ENCODE measurements at places on chromosomes 6 and 20.

DNA sequence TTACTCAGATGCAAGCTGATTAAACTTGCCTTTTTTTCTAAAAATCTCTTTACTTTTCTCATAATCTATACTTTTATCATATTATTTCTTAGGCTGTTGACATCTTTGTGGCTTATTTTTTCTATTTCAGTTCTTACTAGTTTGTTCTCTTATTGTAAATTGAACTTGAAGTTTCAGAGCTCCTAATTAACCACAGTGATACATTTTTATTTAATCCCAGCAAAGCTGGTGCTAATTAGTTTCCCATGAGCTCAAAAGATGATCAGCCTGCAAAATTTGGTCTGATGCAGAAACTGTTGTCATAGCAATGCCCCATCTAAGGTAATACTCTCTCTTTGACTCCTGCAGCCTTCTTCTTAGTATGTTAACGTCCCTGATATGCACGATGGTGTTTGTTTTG, 170.3 kb downstream of the FUT9 start:
- no peak for DNase-seq

- peak; percentile 2 for DNase-seq
Measured at GRCh38 chr6:105136431-105137350, 43.1 kb downstream of the POPDC3 start.

DNA sequence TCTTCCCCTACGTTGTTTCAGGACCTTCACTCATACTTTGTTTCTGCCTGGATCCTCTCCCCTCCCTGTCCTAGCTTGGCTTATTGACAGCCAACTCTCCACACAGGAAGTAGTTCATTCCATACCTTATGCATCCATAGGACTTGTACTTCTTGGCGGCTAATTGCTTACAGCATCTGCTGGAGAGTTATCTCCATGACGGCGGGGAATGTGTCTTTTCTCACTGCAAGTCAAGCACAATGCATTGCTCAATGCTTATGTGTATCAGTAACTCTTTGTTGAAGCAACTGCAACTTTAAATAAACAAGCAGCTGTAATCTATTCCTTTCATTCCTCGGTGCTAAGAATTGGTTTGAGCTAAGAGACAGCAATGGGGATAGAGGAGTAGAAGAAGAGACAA, 551.3 kb upstream of the EPHA7 start:
- no peak for DNase-seq

GRCh38 chr6:72420409-72420808, 201.5 kb upstream of the KCNQ5 start:
- DNase-seq = no peak

DNA sequence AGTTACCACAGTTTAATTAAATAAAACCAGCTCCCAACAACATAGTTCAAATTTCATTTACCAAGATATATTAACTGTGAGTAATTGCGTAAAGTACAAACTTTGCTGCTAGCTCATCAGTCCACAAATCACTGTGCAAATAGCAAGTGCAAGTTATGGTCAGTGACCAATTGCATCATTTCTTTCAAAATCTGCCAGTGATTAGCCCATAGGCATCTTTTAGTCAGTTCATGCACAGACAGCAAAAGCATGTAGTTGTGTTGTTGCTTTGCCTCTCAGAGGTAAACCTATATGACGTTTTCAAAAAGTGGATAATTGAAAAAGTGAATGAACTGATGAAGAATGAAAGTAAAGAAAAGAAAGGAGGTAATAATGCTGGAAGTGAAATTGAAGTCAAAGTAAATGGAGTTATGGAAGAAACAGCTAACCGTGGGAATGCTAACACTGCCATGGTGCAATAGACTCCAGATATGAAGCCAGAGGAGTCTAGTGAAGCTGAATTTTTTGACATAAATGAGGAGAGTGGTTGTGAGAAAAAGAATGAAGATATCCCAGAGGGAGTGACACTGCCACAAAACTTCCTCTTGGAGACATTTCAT, 36.5 kb downstream of the ENPP1 start:
- no peak for DNase-seq

DNA sequence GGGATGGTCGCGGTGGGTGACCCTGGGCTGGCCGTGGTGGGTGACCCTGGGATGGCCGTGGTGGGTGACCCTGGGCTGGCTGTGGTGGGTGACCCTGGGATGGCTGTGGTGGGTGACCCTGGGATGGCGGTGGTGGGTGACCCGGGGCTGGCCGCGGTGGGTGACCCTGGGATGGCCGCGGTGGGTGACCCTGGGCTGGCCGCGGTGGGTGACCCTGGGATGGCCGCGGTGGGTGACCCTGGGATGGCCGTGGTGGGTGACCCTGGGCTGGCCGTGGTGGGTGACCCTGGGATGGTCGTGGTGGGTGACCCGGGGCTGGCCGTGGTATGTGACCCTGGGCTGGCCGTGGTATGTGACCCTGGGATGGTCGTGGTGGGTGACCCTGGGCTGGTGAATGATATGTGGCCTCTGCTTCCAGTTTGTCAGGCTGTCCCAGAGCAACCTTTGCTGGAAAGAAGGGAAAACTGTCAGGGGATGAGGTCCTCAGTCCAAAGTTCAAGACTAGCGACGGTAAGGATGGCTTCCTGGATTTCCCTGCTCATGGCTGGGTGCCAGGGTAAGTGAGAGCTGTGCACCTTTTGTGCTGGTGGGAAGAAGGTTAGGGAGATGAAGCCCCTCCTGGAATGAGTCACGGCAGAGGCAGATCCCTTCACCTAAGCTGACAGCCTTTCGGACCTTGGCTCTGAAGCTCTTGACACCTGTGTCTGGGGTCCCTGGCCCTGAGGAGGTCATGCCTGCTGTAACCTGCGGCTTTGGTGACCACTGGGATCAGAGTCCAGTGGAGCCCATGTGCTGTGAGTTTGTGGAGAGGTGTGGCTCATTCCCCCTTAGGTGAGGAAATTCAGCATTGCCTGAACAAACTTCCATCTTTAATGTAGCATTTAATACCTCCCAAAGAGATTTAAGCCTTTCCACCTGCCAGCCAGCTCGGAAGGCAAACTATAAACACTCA, 19.1 kb upstream of the PCMTD2 start:
- DNase-seq = no peak

DNA sequence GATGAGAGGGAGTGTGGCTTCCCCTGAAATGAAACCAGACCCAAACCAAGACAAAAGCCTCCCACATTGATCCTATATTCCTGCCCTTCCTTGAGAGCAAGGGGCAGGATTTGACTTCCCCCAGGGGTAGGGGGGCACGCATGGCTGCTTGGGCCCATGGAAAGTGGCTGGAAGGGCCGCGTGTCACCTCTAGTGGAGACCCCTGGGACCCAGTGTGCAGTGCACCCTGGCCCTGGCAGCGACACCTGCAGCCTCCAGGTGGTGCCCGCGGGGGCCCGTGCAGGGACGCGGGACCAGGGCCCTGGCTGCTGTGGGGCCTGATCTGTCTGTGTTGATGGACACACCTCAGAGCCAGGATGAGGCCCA, 18.0 kb upstream of the SLCO4A1 start:
- DNase-seq = no peak

- DNase-seq = no peak
Measured at GRCh38 chr20:625360-625932, 15.3 kb upstream of the TCF15 start.

GRCh38 chr6:148383658-148384368, 41.2 kb downstream of the SASH1 start:
- no peak for DNase-seq

GRCh38 chr20:53918949-53919361, 151.4 kb downstream of the BCAS1 start:
- no peak for DNase-seq

- no peak for DNase-seq
Measured at GRCh38 chr6:11639376-11640235, 102.1 kb downstream of the TMEM170B start.

- no peak for DNase-seq
Measured at GRCh38 chr6:113631666-113632065, 225.5 kb upstream of the MARCKS start.

DNA sequence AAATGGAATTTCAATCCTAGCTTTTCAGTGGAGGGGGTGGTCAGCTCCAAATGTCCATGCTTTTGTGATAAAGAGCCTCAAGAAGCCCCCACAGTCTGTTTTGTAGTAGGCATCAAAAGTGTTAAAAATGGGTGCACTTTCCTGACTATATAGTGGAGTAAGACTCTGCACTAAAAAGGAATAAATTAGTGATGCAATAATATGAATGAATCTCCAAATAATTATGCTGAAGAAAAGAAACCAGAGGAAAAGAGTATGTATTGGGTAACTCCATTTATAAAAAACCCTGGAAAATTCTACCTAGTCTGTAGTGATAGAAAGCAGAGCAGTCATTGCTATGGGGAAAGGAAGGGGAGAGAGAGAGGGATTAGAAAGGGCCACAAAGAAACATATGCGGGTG, 310.4 kb upstream of the SUPT3H start:
- DNase-seq = no peak

- DNase-seq = no peak
Measured at GRCh38 chr6:147135211-147135681, 69.0 kb upstream of the STXBP5 start.

DNA sequence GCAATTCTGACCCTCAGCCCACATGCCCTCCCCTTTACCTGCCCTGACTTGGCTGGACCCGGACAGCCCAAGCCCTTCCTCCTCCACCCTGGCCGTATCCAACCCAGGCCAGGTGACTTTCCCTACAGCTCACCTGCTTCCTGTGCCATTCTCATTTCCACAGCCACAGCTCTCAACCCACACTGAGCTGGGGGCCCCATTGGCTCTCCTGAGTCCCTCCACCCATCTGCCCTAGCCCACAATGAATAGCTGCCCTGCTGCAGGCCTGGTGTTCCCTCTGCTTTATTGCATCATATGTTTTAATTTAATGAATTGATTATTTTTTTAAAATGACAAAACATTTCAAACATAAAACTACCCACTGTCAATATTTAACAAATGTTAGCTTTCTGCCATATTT, 118.5 kb upstream of the BACH2 start:
- no peak for DNase-seq

DNA sequence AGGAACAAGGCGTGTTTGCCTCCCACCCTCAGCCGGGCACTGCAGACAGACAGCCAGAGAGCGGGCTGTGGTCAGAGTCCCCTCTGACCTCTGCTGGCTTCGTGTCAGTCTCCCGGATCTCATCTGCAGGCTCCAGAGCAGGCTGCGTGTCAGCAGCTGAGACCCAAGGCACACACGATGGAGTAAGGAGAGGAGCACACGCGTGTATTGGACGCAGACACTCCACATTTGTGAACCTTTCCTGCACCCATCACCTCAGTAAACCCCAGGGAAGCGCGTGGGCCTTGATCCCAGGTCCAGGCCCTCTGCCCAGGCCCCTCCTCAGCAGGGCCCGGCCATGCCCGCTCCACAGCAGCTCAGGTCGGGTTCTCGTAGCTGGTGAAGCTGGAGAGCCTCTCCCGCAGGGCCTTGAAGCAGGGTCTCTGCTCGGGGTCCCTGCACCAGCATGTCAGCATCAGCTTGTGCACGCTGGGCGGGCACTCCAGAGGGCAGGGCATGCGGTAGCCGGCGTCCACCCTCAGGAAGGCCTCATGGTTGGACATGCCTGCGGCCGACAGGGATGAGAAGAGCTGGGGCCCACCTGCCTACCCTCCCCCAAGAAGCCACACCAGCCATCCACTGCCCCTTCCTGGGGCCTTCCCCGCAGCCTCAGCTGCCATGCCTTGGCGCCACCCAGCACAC, 7.9 kb downstream of the PTK6 start:
- DNase-seq = no peak

DNA sequence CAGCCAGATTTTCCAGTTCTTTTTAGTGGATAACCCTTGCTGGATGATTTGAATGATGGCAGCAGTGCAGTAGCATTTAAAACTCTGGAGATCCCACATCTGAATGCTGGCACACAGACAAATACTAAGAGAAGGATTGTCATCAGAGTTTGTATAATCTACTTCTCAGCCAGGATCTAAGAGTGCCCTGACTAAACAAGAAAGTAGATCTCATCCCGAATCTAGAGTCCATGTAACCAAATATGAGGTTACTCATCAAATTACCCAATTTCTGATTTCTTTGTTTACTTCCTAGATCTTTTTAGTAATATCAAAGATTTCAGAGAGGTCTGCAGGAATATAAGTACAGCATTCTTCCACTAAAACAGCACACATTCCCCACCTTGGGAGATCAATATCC, 7.8 kb downstream of the TMC2 start:
- DNase-seq = no peak

GRCh38 chr20:15200147-15200565, 862.7 kb upstream of the FLRT3 start:
- DNase-seq = no peak

DNA sequence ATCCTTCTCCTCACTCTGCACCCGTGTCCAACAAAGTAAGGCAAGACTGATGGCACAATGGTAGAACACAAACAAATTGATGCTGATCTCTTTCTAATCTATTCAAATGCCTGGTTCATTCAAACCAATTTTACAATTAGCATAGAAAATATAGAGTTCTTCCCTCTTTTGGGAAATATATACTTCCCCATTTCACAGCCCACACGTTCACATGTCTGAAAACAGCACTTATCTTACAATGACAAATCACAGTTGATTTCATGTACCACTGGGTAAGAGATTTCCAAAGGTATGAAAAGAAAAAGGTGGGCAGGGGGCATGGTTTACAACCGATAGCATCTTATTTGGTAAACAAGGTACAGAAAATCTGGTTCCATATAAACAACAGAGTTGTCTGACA, 137.6 kb downstream of the RNGTT start:
- DNase-seq = no peak

GRCh38 chr20:63580796-63581461, 6.9 kb upstream of the HELZ2 start:
- DNase-seq = peak; percentile 83

DNA sequence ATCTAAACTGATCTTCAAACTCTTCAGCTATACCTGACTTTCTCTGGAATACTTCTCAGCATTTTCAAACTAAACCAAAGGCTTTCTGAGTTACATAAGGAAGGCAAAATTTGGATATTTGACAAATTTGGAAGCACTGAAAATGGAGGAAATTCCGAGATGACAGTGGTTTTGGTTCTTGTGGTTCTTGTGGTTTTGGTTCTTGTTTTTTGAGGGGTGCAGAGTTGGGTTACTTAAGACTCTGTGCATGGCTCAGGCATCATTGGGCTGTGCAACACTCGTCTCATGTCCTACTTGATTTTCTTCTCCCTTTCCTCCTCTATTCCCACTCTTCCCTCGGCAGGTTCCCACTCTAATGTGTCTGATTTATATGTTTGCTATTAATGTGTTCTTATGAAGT, 78.0 kb downstream of the SLC22A3 start:
- DNase-seq = no peak

- DNase-seq = no peak
Measured at GRCh38 chr6:15776458-15776980, 113.7 kb upstream of the DTNBP1 start.

GRCh38 chr6:71468841-71469700, 180.5 kb downstream of the OGFRL1 start:
- DNase-seq = no peak

DNA sequence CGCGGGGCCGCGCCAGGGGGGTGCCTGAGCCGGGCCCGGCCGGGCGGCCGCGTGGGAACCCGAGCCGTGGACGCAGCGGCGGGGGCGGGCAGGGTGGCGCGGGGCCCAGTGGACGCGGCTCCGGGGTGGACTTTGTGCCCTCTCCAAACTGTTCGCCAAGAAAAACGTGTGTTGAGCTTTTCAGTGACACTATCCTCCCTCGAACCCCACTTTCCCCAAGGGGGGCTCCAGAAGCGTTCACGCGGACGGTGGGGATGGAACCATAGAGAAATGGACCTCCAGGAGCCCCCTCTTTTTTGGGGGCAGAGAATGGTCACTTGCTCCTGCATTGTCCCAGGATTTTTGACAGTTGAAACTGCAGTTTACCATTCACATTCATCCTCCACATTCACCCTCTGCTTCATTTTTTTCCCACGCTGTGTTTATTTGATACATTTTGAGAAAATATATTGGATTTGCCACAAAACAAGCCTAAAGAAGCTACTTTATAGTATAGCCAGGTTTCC, 2.9 kb upstream of the HIVEP1 start:
- DNase-seq = no peak

All from CD4-positive, alpha-beta T cell treated with Interleukin-10 for 1 hour (primary cell).